ENCODE measurements at places on chromosomes 1 and 21.

DNA sequence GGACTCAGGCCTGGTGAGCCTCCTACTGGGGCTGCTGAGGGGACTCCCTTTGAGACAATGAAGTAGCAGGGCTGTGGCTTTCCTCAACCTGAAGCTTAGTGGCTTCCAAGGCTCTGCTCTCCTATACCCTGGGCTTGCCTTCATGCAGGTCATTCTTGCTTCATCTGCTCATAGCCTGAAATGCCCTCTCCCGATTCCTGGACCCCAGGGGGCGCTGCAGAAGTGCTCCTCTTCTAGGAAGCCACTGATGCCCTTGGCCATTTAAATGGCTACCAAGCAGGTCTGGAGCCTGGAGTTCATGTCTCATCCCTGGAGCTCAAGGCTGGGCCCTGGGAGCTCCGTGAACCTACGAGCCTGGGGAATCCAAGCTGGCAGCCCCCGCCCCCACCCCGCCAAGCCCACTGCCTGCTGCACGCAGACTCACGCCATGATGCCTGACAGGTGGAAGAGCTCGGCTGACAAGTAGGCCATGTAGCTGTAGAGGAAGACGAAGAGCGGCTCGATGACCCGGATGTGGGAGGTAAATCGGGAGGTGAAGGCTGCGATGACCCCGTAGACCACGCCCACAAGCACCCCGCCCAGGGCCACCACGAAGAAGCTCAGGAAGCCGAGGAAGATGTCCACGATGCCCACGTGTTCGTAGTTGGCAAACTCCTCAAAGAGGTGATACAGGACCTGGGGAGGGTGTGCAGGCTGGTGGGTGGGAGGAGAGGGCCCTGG is 45.7 kb downstream of the SLC9A1 start:
- DNase-seq, result peak; percentile 57

- DNase-seq, result peak; percentile 19
Measured at GRCh38 chr1:179921981-179922872, 32.4 kb upstream of the CEP350 start.

DNA sequence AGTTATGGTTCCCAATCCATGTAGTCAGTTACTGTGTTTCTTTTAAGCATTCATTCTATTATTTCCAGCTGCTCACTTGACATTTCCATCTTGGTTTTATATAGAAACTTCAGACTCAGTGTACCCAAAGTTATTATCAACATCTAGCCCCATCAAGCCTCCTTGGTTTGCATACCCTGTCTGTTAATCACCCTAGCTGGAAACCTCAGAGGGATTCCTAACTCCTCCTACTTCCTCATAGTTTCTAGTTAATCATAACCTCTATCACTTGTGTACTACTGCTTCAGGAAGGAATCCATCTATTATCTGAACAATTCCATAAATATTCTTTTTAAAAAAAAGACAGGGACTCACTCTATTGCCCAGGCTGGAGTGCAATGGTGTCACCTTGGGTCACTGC is 293.3 kb downstream of the SDCCAG8 start:
- peak; percentile 62 for DNase-seq

DNA sequence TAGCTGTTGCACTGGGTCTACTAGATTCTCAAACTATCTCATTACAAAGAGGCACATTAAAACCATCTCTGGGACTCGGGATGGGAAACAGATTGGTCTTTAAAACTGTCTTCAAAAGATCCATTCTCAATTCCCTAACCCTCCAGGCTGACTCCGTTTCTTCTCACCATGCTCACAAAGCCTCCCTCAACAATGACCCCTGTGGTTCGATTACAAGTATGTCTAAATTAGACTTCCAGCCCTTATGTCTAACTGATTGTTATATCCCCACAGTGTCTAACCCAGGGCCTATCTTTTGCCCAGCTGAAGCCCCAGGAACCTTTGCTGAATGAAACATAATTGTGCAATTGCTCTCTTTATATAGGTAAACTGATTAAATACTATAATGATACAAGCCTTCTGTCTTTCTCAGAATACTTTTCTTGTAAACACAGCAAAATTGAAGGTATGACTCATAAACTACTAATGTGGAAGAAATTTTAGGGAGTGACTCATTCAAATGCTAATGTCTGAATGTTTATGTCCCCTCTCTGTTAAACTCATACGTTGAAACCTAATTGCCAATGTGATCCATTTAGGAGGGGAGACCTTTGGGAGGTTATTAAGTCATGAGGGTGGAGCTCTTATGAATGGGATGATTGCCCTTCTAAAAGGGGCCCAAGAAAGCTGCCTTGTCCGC is 65.6 kb upstream of the DAB1 start:
- peak; percentile 81 for DNase-seq

DNA sequence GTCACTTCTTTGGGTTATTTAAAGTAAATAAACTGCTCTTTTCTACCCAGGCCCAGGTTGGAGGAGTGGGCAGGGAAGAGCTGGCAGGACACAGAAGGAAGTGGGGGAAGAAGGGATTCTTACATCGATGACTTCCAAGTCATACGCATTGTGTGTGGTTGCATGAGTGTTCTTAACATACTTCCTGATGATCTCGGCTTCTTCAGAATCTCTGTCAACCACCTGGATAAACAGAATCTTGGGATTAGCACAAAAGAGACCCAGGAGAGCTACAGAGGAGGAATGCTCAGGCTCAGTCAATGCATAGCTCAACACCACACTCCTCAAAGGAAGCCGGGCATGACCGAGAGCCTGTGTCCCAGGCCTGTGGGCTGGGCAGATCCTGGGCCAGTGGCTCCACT is 42.1 kb downstream of the PARP1 start:
- no peak for DNase-seq

- peak; percentile 4 for DNase-seq
Measured at GRCh38 chr1:70978623-70979022, 69.0 kb downstream of the PTGER3 start.

DNA sequence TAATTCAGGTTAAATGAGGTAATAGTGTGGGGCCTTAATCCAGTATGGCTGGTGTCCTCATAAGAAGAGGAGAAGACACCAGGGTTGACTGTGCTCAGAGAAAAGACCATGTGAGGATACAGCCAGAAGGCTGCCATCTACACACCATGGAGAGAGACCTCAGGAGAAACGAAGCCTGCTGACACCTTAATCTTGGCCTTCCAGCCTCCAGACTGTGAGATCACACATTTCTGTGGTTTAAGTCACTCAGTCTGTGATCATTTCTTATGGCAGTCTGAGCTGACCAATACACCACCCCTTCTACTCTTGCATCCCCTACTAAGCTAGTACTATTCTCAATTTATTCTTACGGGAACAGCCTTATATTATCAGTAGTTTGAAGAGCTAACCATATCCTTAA is 310.0 kb downstream of the ZP4 start:
- DNase-seq, result no peak

DNA sequence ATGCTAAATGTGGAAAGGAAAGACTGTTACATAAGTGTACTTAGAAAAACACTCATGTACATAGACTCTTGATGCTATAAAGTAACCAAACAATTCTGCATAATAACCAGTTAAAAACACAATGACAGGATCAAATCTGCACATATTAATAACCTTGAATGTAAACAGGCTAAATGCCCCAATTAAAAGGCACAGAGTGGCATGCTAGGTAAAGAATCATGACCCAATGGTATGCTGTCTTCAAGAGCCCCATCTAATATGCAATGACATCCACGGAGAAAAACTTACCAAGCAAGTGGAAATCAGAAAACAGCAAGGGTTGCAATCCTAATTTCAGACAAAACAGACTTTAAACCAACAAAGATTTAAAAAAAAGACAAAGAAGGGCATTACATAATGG is 644.8 kb upstream of the PKN2 start:
- no peak for DNase-seq

- no peak for DNase-seq
Measured at GRCh38 chr1:173224949-173225348, 17.8 kb upstream of the TNFSF4 start.

- DNase-seq, result no peak
Measured at GRCh38 chr1:45974541-45975269, 157.7 kb downstream of the PIK3R3 start.

DNA sequence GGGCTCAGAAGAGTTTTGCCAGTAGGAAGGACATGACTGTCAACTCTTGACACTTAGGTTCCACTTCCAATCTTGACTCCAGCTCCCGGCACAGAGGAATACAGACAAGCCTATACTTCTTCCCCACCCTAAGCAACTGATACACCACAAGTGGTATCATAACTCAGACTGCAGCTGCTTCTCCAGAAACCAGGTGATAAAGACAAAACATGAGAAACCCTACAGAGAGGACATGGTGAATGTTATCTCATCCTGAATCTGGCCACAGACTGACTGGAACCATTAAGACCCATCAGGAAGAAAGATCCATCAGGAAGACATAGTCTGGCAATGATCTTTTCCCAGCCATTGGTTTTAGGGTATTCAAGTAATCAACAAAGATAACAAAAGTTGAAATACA is 13.8 kb downstream of the PAXBP1 start:
- DNase-seq, result no peak

GRCh38 chr21:29640080-29640508 is 299.7 kb downstream of the GRIK1 start:
- DNase-seq, result no peak
